ENCODE measurements at places on chromosomes 3 and 15. TPM values are rescaled to one million over a fixed set of nuclear protein-coding genes. Genes with fewer than 3 reads are reported as not detected.

The SLC9C1 gene
- total RNA-seq: not detected

The CDV3 gene
- 108 TPM for total RNA-seq

The LDHAL6B gene
- not detected for total RNA-seq

The ISLR gene
- 0.35 TPM for total RNA-seq

The TMEM212 gene
- not detected for total RNA-seq

The DNAH12 gene
- 0.03 TPM for total RNA-seq

Data from A549 treated with CORT108297 at 1 μM for 4 hours (cell line).